ENCODE measurements at places on chromosomes 1 and 21. TPM values are rescaled to one million over a fixed set of nuclear protein-coding genes. Genes with fewer than 3 reads are reported as not detected.

Gene G0S2
- 7.3 TPM for total RNA-seq

- no peaks in the 10 kb centered on the region for H3K36me3 ChIP-seq
- H3K4me1 ChIP-seq, result no peaks in the 10 kb centered on the region
- H3K4me3 ChIP-seq, result no peak overlapping the region
- no peak overlapping the region for H3K27ac ChIP-seq
Observed at GRCh38 chr1:64308866-64309265, 105.4 kb downstream of the UBE2U start.

DNA sequence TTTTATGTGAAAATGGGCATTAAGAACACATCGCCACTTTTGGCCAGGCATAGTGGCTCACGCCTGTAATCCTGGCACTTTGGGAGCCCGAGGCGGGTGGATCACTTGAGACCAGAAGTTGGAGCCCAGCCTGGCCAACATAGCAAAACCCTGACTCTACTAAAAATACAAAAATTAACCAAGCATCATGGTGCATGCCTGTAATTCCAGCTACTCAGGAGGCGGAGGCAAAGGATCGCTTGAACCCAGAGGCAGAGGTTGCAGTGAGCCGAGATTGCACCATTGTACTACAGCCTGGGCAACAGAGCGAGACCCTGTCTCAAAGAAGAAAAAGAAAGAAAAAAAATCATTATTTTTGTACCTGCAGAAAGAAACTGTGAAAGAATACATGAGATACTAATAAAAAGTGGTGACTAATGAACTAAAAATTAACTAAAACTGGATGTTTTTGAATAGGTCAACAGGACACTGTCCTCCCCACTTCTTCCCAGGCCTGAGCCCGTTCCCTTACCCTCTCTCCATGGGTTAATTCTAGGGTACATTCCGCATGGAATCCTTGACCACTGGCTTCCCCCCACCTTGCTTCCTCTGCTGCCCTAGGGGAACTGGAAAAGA lies 8.3 kb upstream of the TINAGL1 start:
- no peak for DNase-seq
- H3K27ac ChIP-seq, result no peak overlapping the region
- H3K4me3 ChIP-seq, result no peak overlapping the region
- no peaks in the 10 kb centered on the region for H3K36me3 ChIP-seq
- peaks cover 19% of the 10 kb centered on the region for H3K27me3 ChIP-seq
- H3K4me1 ChIP-seq, result no peaks in the 10 kb centered on the region

DNA sequence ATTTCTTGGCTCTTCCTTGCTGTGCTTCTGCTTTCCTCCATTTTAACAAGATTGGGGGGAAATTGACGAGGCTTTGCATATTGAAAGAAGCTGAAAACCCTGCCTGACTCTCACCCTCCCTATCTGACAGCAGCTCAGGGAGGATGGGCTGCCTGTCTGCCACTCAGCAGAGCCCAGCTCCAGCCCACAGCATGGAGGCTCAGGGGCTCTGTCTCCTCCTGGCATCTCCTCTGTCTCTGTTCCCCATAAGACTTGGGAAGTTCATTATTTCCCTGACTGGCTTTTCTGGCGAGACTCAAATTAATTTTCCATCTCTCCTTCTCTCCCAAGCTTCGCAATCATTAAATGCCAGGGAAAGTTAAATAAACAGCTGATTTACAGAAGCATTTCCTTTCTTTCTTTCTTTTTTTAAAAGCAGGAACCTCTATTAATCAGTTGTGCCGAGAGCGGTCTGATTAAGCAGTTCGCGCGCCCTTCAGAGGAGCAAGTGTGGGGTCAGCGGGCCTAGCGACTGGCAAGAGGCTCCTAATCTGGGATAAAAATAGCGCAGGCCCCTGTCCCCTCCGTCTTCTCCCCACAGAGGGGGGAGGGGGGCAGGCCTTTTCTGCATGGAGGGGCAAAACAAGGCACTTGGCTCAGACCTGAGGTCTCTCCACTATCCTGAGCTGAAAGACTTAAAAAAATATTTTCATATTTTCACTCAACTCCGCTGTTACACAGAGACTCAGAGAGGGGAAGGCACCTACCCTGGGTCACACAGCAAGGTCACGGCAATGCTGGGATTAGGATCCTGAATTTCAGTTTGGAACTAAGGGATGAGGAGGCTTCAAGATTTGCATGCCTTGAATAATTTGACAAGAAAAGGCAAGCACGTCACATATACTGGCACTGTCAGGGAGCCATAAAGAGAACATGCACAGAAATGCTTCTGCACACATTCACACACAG lies 170.4 kb downstream of the ACTL8 start:
- H3K36me3 ChIP-seq, result no peaks in the 10 kb centered on the region
- DNase-seq, result no peak
- H3K27ac ChIP-seq, result no peak overlapping the region
- no peaks in the 10 kb centered on the region for H3K27me3 ChIP-seq
- H3K4me1 ChIP-seq, result no peaks in the 10 kb centered on the region
- H3K4me3 ChIP-seq, result no peak overlapping the region
